ENCODE measurements at places on chromosomes 11 and 22.
A peak's percentile ranks its signal among the peaks of the same experiment; 100 is the strongest.

- ATAC-seq = no peak
Observed at GRCh38 chr11:68632802-68633201, 51.5 kb upstream of the GAL start.

- no peak for ATAC-seq
Observed at GRCh38 chr11:12207384-12208150, 97.2 kb downstream of the MICAL2 start.

- no peak for ATAC-seq
Observed at GRCh38 chr11:99522467-99523173, 501.9 kb downstream of the CNTN5 start.

- ATAC-seq = no peak
Observed at GRCh38 chr22:31940506-31940905, 3.8 kb upstream of the YWHAH start.

- no peak for ATAC-seq
Observed at GRCh38 chr22:16975155-16975885, 32.7 kb downstream of the GAB4 start.

- peak; percentile 79 for ATAC-seq
Observed at GRCh38 chr11:12053606-12054361, 45.4 kb upstream of the DKK3 start.

- ATAC-seq = no peak
Observed at GRCh38 chr11:19890308-19890707, 177.7 kb downstream of the NAV2 start.

GRCh38 chr11:43546561-43547429 is 133.7 kb upstream of the HSD17B12 start:
- no peak for ATAC-seq

- ATAC-seq = peak; percentile 20
Observed at GRCh38 chr22:43263645-43264514, 76.9 kb upstream of the TTLL12 start.

DNA sequence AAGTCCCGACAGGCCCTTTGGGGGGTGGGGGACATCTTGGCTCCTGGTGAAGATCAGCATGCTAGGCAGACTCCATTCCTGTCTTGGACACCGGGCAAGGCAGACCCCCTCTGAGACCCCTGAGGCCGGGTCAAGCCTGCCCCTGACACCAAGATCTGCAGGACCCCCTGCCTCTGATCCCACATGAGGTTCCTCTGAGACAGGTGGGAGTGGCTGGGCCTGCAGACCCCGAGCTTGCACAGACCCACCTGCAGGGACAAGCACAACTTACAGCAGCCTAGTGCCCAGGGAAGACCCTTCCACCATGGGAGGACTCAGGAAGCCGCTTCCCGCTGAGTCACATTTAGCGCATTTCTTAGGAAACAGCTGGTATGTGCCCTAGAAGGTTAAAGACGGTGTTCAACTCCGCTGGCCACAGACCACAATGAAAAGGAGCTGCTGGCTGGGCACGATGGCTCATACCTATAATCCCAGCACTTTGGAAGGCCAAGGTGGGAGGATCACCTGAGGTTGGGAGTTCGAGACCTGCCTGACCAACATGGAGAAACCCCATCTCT is 15.5 kb downstream of the ARVCF start:
- no peak for ATAC-seq

DNA sequence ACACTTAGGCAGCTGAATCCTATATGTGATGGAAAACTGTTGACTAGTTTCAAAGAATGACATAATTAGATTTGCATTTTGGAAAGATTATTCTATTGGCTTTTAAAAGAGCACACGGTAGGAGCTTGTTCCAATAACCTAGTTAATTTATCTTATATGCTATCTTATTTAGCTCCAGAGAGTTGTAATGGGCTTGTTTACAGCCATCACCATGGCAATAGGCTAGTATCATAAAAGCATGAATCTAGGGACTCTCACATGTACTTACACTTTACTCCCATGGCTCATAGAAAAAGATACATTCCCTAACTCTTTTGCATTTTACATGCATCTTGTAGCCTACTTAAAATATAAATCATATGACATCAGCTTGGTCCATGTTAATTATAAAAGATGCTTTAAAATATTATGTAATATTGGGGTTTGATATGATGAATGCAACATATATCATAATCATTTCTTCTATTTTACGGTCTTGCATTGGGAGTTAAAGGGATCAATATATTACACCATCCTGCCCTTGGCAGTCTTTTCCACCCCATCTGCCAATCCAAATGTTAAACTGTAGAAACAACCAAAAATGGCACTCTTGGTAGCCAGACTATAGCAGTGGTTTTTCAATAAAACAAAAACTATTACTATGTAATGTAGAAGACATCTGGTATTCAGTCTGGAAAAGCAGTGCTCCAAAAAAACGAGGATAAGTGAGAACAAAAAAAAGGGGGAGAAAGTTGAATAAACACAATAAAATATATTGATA is 2254.0 kb downstream of the LRRC4C start:
- no peak for ATAC-seq

GRCh38 chr11:33655842-33656600 is 44.6 kb downstream of the C11orf91 start:
- no peak for ATAC-seq

- ATAC-seq = no peak
Observed at GRCh38 chr11:92576315-92576714, 351.7 kb downstream of the FAT3 start.

DNA sequence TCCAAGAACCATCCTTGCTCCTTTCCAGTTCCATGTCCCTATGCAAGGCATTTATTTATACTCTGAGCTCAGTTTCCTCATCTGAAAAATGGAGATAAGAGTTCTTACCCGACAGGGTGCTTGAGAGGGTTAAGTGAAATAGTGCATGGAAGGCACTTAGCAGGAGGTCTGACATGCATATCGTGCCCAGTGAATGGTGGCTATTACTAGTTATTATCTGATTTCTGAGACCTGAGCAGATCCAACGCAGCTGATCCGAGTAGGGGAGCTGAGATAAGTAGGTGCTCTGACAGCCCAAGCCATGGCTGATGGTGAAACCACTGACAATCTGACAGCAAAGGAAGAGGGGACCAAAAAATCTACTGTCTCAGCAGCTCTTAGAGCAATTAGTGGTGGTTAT is 24.9 kb downstream of the NAV2 start:
- no peak for ATAC-seq

Data from gastroesophageal sphincter (tissue), 4 donors.